ENCODE measurements at places on chromosomes 4 and X. TPM values are rescaled to one million over a fixed set of nuclear protein-coding genes. Genes with fewer than 3 reads are reported as not detected.

DNA sequence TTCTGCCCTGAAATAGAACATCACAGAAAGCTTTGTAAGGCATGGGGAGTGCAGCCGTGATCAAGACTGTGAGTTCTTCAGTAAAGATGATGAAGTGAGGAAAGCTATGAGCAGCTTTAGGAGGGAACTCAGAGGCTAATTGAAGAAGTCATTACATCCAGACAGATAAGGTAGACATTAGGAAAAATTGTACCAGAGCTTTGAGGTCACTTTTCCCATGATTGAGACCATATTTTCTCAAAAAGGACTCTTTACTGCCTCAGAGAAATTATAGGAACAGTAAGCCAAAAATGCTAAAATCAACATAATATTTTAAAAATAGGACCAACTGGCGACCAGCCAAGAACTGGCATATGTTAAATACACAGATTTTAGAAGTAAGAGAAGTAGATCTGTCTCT, 11.2 kb downstream of the CHST7 start:
- no peak overlapping the region for H3K27ac ChIP-seq
- no peak overlapping the region for H3K4me3 ChIP-seq
- no peaks in the 10 kb centered on the region for H3K27me3 ChIP-seq
- peaks cover 42% of the 10 kb centered on the region for H3K4me1 ChIP-seq
- peaks cover 5% of the 10 kb centered on the region for H3K36me3 ChIP-seq

DNA sequence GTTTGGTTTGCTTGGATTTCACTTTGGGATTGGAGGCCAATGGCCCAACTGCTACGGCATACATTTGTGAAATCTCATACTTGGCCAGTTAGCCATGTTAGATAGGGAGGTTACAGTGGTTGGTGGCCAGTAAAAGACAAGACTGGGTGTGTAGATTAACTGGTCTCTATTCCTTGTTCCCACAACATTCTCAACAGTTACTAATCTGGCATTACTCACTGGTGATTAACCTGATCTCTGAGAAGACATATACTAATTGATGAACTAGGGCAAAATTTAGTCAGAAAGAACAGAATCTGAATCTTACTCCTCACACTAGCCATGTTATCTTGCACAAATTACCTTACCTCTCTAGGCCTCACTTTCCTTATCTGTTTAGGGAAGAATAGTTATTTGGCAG, 33.4 kb downstream of the GATB start:
- no peak overlapping the region for H3K4me3 ChIP-seq
- H3K4me1 ChIP-seq: peaks cover 8% of the 10 kb centered on the region
- H3K36me3 ChIP-seq: peaks cover 1% of the 10 kb centered on the region
- H3K27ac ChIP-seq: no peak overlapping the region
- no peak for DNase-seq

GRCh38 chrX:133661962-133662839, 246.9 kb upstream of the GPC4 start:
- H3K27me3 ChIP-seq: no peaks in the 10 kb centered on the region
- no peak overlapping the region for H3K27ac ChIP-seq
- H3K4me1 ChIP-seq: no peaks in the 10 kb centered on the region
- no peak overlapping the region for H3K4me3 ChIP-seq

DNA sequence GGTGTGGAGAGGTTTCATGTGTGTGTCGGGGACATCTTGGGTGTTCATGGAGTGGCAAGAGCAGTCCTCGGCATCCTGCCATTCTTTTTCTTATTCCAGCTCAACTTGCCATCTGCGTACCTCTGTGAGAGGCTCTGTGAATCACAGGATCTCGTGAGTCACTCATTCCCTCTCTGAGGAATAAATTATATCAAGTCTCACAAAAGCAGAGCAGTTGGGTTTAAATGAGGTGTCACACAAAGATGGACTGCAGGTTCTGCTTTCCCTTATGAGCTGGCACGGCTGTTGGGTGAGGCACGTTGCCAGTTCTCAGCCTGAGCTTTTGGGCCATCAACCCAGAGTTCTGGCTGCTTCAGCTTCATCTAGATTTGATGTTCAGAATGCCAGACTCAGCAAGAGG, 6.8 kb upstream of the OCIAD2 start:
- no peak overlapping the region for H3K27ac ChIP-seq
- DNase-seq: peak; percentile 31
- no peaks in the 10 kb centered on the region for H3K36me3 ChIP-seq
- peaks cover 16% of the 10 kb centered on the region for H3K4me1 ChIP-seq
- no peaks in the 10 kb centered on the region for H3K27me3 ChIP-seq

DNA sequence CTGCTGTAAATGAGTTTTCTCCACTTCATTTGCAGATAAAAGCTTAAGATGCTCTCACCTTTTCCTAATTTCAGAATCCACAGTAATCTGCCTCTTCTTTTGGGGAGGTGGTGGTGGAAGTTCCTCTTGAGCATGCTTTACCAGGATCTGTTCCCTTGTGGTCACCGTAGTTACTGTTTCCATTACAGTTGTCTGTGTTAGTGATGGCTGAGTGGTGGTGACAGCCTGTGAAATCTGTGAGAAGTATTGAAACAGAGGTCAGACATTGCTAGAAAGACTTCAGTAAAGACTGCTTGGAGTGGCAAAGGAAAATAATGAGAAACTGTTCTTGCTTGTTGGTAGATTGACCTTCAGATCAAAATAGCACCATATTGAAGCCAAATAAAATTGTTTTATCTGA, 666.2 kb downstream of the DMD start:
- H3K27ac ChIP-seq: no peak overlapping the region
- H3K36me3 ChIP-seq: no peaks in the 10 kb centered on the region
- no peak overlapping the region for H3K4me3 ChIP-seq
- H3K4me1 ChIP-seq: no peaks in the 10 kb centered on the region
- H3K27me3 ChIP-seq: no peaks in the 10 kb centered on the region
- no peak for DNase-seq

- no peak for DNase-seq
- H3K27ac ChIP-seq: no peak overlapping the region
- no peaks in the 10 kb centered on the region for H3K36me3 ChIP-seq
Measured at GRCh38 chr4:67035986-67036385, 509.3 kb downstream of the CENPC start.

GRCh38 chrX:129581904-129582303, 41.8 kb downstream of the OCRL start:
- no peak for DNase-seq
- no peak overlapping the region for H3K27ac ChIP-seq
- no peak overlapping the region for H3K4me3 ChIP-seq
- H3K4me1 ChIP-seq: no peaks in the 10 kb centered on the region
- H3K27me3 ChIP-seq: no peaks in the 10 kb centered on the region

GRCh38 chrX:147779173-147779572, 132.5 kb upstream of the FMR1 start:
- H3K36me3 ChIP-seq: no peaks in the 10 kb centered on the region
- no peak overlapping the region for H3K27ac ChIP-seq
- H3K27me3 ChIP-seq: peaks cover 2% of the 10 kb centered on the region

GRCh38 chr4:140150886-140151698, 2.9 kb downstream of the MAML3 start:
- H3K4me3 ChIP-seq: peak overlapping the region; percentile 86
- H3K36me3 ChIP-seq: peaks cover 1% of the 10 kb centered on the region
- peaks cover 21% of the 10 kb centered on the region for H3K27me3 ChIP-seq

DNA sequence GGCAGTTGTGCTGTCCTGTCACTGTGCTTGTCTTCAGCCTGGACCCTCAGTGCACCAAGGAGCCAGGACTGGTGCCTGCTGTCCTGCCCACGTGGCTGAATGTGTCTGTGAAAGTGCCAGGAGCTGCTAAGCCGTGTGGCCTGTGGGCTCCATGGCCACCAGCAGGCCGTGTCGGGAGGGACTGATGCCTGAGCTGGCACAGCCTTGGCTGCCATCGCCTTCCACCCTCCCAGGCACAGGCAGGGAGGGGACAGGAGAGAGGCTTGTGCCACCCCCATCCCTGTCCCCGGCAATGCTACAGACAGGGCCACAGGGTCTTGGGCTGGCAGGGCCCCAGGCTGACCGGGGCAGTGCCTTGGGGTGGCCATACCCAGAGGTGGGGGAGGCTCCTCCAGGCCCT, 24.8 kb downstream of the DOK7 start:
- DNase-seq: no peak
- H3K27me3 ChIP-seq: peaks cover 22% of the 10 kb centered on the region
- no peak overlapping the region for H3K4me3 ChIP-seq
- no peaks in the 10 kb centered on the region for H3K36me3 ChIP-seq
- no peaks in the 10 kb centered on the region for H3K4me1 ChIP-seq
- H3K27ac ChIP-seq: no peak overlapping the region

Gene PRPS2
- total RNA-seq: 110 TPM

Gene TLR10
- not detected for total RNA-seq
